Activated T-cell treated with anti-CD3 and anti-CD28 coated beads for 4 hours (primary cell): ENCODE measurements at places on chromosomes 4 and X.

- no peak for DNase-seq
Observed at GRCh38 chr4:77695774-77696173, 90.2 kb downstream of the CXCL13 start.

DNA sequence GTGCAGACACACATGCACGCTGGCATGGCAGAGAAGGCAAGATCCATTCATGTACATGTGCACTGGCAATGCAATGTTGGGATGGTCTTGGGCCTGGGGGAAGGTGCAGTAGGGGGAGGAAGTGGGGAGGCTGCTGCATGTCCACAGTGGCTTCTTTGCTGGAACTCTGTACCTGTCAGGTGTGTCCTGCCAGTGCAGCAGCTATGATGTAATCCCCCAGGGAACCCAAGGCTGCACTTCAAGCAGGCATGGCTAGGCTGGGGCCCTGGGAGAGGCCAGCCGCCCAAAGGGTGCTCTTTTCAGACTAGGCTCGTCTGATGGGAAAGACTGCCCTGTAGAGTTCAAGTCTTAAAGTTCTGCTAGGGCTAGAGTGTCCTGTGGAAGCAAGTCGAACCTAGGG is 1304.0 kb downstream of the FAM133A start:
- DNase-seq = no peak

DNA sequence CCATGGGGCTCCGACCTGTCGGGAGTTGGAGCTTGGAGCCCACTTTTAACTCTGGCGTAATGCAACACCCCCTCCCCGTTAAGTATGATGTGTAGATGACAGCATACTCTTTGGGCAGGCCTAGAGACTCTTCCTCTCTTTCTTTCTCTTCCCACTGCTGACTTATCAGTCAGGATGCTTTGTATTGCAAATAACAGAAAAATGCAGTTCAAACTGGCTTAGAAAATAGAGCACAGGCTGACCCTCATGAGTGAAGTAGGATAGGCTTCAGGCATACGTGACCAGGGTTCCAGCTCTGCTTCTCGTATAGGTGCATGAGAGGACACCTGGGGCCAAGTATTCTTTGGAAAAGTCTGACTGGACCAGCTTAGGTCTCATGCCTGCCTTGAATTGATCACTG is 23.3 kb upstream of the RNF4 start:
- no peak for DNase-seq

DNA sequence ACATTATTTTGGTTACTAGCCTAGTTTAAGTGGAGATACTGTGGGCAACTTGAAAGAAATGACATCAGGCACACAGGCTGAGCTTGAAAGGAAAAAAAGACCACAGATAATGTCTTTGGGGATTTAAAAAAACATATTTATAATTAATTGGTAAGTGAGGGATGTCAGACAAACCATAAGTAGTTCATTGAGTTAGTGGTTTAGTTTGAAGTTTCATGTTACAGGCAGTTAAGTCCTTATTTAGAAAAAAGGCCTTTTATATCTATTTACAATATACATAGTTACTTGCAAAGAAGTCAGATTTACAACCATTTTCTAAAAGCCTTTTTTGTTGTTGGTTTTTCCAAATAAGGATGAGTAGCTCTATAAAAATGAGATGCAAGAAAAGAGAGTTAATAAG is 89.2 kb downstream of the CDS1 start:
- no peak for DNase-seq

- DNase-seq = no peak
Observed at GRCh38 chr4:60805500-60806313, 394.4 kb upstream of the ADGRL3 start.

DNA sequence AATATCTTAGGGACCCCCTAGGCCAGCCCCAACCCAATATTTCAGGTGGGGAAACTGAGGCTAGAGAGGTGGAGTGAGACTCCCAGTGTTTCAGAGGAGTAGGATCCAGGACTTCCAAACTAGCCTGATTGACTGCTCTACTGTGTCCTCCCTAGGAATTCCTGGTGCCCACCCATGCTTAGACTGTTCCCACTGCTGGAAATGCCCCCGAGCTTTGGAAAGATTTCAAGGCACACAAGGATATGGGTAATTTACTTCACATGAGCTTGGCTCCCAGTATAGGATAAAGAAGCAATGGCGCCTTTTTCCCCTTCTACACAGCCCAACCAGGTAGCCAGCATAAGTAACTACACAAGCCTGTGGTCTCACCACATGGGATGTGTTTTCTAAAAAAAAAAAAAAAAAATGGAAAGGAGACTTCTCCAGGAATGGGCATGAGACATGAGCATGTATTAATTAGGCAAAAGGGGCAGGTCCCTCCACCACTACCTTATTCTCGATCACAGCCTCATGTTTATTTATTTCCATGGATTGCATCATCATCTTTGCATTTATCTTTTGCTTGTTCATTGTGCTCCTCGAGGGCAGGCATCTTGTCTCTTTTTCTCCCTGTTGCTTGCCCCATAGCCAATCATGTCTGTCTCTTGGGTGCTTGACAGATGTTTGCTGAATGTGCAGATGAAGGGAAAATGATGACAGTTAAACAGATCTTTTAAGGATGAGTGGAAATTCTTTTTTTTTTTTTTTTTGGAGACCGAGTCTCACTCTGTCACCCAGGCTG is 66.7 kb downstream of the DRD5 start:
- no peak for DNase-seq

DNA sequence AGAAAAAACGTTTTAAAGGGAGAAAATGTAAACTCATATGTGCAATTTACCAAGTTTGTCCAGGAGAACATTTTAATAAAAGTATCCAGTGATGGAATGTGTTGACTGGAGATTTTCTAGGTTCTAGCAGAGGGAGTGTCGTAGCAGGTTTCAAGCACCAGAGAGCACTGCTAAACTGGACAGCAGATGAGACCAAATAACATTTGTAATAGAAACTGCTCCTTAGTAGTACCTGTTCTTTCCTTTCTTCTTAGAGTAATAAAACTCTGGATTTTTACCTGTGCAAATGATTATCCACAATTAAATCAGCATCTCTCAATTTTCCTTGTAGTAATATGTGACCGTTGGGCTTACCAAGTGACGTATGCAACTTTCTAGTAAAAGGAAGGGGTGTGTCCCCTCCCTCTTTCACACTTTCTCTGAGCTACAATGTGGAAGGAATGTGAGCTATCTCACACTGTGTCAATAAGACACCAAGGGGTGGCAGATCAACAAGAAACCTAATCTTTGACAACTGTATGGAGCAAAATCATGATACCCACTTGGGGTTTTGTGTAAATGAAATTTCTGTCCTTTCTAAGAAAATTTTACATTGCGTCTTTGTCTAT is 9.5 kb downstream of the HPGDS start:
- no peak for DNase-seq

DNA sequence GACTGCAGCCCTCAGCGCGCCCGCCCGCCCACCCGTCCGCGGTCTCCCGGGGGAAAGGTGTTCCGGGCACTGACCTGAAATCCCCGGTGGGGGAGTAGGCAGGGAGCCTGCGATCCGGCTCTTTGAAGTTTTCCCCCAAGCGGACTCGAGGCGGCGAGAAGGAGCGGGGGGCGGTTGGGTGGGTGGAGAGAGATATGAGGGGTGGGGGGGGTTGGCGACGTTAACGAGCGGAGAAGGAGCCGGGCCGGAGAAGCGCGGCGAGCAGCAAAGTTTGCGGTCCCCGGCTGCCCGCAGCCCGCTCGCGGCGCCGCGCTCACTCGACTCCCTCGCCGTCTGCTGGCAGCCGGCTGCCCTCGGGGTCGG is 636 bp downstream of the BCOR start:
- DNase-seq = no peak

DNA sequence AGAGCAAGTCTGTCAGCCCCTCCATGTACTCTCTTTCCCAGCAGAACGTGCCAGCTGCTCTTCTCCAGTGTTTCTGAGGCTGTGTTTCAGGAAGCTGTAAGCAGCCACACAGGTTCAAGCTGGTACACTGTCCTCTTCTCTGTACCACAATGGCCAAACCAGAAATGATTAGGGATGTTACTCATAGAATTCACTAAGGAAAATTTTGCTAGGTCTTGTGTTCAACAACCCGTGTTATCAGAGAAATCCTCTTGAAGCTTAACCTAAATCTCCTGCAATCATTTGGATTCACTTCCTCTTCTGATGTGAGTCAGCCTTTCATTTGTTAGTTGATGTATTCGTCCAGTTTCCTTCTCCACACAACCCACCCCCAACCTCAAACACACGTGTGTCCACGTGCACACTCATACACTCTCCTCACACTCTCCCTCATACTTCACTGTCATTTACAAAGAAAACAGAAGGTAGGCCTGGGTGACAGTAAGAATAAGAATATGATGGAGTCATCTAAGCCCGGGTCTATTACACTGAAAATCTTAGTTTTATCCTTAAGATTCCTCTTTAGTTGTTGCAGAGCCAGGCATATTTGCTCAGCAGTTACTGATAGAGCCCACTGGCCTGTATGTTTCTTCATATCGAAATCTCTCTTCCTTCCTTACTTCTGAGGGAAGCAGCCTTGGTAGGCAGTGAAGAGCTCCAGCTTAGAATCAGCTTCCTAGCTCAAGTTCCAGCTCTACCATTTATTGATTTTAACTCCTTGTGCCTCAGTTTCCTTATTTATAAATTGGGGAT is 63.4 kb downstream of the DCUN1D4 start:
- DNase-seq = no peak

- no peak for DNase-seq
Observed at GRCh38 chr4:154414796-154415195, 76.8 kb downstream of the DCHS2 start.

- no peak for DNase-seq
Observed at GRCh38 chr4:123817025-123817688, 420.6 kb downstream of the SPRY1 start.

- DNase-seq = no peak
Observed at GRCh38 chr4:181017038-181017437, 1226.2 kb upstream of the TENM3 start.

DNA sequence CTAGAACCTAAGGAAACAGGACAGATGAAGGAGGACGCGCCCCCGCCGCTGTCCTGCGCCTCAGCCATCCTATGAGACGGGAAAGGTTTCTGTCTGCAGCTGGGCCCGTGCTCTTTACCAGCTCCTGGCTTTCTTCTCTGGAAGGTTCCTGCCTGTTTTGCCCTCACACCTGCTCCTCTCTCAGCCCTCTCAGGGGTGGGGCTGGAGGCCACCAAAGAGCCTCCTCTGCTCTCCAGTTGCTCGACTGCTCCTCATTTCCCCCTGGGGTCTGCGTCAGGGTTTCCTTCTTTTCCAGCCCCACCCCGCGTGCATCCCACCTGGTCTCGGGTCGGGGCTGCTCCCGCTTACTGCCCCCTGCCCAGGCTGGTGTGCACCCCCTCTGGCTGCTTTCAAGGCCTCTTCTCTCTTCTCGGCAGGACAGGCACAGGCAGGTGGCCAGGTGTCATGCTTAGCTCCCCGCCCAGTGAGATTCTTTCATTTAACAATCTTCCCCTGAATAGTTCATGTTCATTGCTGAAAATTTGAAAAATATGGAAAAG is 4.6 kb downstream of the HTT-AS start:
- no peak for DNase-seq

DNA sequence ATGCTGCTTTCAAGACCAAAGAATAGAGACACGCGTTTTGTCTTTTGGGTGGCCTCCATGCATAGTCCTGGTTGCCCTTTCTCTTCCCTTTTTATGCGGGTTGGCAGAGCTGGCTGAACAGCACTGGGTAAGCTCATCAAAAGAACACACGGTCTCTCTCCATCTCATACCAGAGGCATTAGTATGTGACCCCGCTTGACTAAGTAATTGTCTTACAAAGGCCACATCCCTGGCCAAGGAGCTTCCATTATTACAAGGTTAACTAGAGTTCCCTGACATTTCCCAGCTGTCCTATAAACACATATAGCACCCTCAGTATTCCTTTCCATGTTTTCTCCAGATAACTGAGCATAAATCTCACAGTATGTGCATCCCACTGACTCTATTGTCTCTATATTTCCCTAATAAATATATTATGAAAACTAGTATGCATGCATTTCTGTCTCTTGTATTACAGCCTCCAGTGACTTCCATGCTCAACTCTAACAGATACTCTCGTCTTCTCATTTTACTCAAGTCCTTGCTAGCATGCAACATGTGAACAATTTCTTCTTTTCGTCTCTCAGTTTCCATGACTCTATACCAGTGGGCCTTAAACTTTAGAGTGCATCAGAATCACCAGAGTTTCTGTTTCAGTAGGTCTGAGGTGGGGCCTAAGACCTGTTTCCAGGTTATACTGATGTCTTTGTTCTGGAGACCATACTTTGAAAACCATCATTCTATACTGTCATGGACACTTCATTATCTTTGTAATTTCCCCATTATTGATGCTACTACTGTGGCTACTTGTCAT is 247.7 kb upstream of the ARSJ start:
- DNase-seq = no peak

DNA sequence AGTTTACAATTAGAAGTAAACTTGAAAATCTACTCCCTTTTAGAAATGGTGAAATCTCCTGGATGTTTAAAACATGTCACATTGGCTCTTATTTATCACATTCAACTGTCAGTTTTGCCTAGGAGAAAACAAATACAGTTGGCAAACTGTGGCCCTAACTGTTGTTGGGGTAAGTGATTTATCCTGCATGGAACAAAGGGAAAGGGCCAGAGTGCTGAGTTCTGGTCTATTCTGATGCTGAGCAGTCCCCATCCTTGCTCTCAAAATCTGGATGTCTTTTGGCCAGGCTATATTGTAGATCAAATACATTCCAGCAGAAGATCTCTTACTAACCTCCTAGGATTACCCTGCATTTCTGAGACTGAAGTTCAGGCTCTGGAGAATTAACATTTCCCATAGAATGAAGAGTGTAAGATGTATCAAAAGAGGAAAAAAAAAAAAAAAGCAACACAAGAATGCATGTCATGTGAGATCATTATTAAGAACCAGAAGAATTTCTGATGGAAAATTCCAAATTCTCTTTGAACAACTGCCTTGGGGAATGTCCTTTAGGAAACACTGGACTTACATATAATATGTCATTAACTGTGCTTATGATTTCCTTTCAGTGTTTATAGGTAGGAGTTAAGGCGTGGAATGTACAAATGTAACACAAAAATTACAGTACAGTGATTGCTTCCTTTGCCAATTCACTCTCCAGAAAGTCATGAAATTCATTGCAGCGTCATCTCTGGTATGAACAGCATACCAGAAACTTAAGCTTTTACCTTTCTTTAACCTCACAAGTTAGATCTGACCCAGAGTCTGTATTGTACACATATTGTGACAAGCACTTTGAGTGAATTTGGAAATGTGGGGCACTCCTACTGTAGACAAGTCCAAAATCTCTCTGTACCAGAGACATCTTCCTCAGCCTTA is 1012.5 kb upstream of the LCORL start:
- DNase-seq = no peak

- no peak for DNase-seq
Observed at GRCh38 chr4:15238720-15239119, 189.1 kb upstream of the C1QTNF7 start.

DNA sequence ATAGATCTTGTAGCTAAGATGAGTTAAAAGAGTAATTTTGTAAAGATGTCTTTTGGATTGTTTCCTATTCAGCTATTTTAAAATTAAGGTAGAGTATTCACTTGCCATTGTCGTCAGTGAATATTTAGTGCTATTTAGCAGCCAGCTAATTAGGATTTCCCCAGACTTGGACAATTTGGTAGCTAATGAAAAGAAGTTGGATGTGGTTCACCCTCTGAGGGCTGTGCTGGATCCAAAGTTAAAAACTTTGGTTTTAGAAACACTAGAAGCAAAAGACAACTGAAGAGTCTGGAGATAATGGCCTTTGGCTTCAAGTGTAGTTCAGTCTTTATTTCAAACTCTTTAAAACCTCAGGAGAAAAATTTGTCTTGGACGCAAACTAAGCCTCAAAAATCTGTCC is 41.3 kb downstream of the ATG4A start:
- no peak for DNase-seq

- no peak for DNase-seq
Observed at GRCh38 chr4:155529716-155530115, 136.9 kb upstream of the GUCY1A1 start.

GRCh38 chr4:52959541-52959940 is 97.4 kb downstream of the RASL11B start:
- no peak for DNase-seq
